Activated CD8-positive, alpha-beta T cell treated with anti-CD3 and anti-CD28 coated beads, Interleukin-2, amount 10 ng/mL, durations not matched to agents 7 days and 5 days (primary cell): ENCODE measurements at places on chromosomes 5 and 9.

GRCh38 chr9:100160021-100160420 is 61.0 kb downstream of the INVS start:
- no peak for DNase-seq

DNA sequence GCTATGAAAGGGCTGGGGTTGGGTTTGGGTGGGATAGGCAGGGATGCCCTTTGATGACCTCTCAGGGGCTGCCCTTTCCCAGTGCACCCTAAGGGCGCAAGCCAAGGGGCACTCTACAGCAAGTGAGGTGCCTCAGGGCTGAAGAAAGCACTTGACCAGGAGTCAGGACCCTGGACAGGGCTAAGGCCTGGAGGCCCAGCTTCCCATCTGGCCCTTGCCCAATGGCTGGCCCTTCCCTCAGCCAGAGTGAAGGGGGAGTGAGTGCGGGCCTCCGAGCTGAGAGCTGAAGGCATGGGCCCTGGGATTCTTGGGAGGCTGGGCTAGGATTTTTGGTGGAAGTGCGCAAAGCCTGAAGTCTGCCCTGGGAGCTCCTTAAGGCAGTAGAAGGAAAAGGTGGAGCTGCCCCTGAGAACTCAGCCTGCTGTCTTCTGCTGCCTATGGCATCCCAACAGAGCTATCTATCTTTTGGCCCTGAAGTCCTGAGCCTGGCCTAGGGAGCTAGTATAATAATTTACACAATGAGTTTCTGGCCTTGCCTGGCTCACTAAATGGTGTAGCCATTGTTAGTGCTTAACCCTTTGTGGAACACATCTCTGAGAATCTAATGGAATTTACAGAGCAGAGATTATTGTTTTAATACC is 16.4 kb downstream of the JADE2 start:
- no peak for DNase-seq

DNA sequence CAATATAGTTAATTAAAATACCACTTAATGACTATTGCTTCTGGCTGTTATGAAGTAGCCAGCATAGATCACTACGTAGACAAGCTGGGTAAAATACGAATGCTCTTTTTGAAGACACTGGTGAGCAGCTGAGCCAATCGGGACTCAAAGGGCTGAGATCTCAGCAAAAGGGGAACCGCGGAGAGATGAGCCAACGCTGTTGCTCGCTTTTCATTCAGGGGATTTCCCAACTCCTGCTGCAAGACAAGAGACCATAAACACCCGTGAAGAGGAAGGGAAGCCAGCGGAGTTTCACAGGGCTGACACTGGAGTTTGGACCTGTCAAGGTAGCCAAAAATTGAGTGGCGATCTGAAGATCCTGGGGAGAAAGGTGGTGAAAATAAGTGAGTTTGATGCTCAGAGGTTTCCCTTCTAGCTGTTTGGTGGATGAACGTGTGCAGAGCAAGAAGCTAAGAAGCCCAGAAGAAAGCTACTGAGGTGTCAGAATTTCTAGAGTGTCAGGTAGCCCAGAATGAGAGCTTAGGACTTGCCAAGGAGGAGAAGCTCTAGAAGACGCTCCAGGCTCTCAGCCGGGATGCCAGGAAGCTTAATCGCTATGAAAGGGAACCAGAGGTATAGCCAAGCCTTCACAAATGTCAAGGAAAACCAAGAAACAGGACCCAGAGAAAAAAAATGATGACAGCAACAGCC is 79.6 kb upstream of the RNU6ATAC start:
- DNase-seq: no peak

GRCh38 chr9:108599571-108599970 is 256.2 kb downstream of the ACTL7B start:
- no peak for DNase-seq

GRCh38 chr5:89936576-89936975 is 473.0 kb downstream of the CETN3 start:
- DNase-seq: no peak

DNA sequence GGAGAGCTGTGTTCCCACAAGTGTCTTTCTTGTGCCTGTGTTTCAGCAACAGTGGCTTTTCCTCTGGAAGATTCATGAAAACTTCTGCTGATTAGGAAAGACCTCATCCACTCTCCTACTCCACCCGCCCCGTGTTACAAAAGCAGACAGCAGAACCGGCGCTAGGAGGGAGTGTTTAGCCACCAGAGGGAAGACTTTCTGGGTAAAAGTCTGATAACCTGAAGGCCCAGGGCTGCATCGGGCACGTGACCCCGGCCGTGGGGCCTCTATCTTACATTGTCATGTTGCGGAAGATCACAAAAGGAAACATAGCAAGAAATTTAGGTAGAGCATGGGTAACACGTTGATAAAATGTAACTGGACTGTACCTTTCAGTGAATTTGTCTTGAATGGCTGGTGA is 32.0 kb upstream of the DMRT2 start:
- DNase-seq: no peak

- DNase-seq: no peak
Measured at GRCh38 chr5:93794954-93795353, 53.6 kb upstream of the POU5F2 start.

- no peak for DNase-seq
Measured at GRCh38 chr9:36045610-36046009, 8.9 kb downstream of the RECK start.

GRCh38 chr9:91417602-91418214 is 5.9 kb downstream of the NFIL3 start:
- no peak for DNase-seq

DNA sequence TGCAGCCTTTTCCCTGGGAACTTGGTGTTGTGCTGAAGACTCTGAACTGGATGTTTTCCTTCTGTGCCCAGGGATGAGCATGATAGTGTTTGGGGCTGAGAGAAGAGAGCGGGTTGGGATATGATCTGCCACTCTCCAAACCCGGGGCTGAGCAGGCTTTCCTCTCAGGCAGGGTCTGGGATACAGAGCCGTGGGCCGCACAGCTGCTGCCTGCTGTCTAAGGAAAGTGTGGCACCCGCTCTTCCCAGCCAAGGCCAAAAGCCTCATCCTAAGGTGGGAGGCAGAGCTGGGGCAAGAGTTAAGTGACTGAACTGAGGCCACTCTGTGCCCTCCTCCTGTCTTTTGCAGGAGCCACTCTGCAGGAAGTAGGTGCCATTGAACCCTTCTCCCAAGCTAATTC is 83.6 kb upstream of the PITX1 start:
- DNase-seq: no peak

DNA sequence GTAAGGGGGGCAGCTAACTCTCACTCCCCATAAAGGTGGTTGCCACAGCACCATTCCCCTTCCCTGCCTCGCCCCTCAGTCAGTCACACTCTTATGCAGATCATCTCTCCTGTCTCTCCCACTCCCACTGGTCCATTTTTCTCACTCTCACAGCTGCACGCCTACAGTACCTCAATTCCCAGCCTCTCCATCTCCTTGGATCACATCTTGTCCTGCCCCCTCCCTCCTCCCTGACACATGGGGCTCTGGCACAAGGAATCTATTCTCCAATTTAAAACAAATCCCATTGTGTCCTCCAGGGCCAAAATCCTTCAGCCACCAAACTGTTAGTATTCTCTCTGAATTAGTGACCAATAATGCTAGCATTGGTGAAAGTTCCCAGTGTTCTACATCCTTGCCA is 114.4 kb downstream of the AUH start:
- no peak for DNase-seq

GRCh38 chr5:173454736-173455598 is 126.8 kb upstream of the STC2 start:
- DNase-seq: no peak

- no peak for DNase-seq
Measured at GRCh38 chr5:14702238-14702839, 37.8 kb downstream of the OTULIN start.

GRCh38 chr5:107876906-107877305 is 206.2 kb upstream of the EFNA5 start:
- no peak for DNase-seq

DNA sequence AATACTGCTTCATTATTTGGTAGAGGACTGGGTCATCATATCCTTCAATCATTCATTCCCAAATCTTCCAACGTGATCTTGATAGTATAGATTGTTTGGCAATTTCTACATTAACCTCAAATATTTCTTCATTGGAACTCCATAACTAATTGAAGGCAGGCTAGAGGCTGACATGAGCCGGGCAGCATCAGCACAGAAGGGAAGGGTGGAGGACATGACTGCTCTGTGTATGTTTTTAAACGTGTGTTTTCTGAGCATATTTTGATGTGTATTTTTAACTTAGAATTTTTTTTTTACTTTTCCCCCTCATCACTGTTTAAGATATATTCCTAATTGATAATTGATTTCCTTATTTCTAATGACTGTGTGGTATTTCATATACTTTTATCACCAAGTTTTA is 12.6 kb downstream of the DDX4 start:
- DNase-seq: no peak

DNA sequence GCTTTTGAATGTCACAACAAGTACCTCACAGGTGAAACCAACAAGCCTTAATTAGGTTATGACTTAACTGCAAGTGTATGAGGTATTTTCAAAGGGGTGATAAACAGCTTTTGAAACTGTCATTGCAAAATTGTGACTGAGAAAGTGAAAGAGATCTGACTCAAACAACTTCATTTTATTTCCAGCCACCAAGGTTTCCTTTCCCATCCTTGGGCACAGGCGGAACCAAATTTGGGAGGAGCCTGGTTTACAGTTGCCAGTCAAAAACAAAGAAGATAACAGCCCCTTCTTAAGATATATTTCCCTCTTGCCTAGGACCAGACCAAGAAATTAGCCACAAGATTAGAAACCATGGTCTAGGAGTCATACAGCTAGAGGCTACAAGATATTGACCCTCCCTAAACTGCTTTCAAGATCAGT is 417.1 kb downstream of the CSNK1G3 start:
- DNase-seq: no peak

GRCh38 chr9:110559869-110560268 is 19.7 kb downstream of the SVEP1 start:
- no peak for DNase-seq

- DNase-seq: no peak
Measured at GRCh38 chr9:2957656-2958200, 113.8 kb upstream of the PUM3 start.
